Thyroid gland (tissue), 4 donors: ENCODE measurements at places on chromosomes 1 and 21. TPM values are rescaled to one million over a fixed set of nuclear protein-coding genes. Genes with fewer than 3 reads are reported as not detected.

Gene LDLRAD2
- total RNA-seq: not detected

Gene OR2L3
- total RNA-seq: not detected

Gene C2CD4D
- 0.29 TPM for total RNA-seq

Gene GAS5
- 625 TPM for total RNA-seq

DNA sequence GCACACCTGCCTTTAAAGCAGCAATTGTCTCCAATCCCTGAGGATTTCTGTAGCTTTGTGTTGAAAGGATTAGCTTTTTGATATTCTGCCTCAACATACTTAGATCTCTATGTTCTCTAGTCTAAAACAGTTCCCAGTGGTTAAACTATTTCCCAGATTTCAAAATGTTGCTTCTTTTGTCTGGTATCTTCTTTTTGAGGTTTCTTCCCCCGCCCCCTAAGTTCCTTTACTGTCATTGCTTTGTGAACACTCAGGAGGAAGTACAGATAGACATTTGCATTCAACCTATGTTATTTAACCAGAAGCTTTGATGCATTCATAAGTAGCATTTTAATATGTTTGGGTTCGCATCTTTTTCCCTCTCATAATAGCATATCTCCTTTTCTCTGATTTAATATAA, 33.5 kb downstream of the CYYR1 start:
- H3K27ac ChIP-seq: no peak overlapping the region
- DNase-seq: no peak

- H3K27ac ChIP-seq: no peak overlapping the region
- no peaks in the 10 kb centered on the region for H3K36me3 ChIP-seq
- H3K4me3 ChIP-seq: no peak overlapping the region
- H3K27me3 ChIP-seq: no peaks in the 10 kb centered on the region
- H3K4me1 ChIP-seq: peaks cover 3% of the 10 kb centered on the region
- DNase-seq: no peak
Measured at GRCh38 chr1:87620807-87621206, 292.1 kb downstream of the LMO4 start.

DNA sequence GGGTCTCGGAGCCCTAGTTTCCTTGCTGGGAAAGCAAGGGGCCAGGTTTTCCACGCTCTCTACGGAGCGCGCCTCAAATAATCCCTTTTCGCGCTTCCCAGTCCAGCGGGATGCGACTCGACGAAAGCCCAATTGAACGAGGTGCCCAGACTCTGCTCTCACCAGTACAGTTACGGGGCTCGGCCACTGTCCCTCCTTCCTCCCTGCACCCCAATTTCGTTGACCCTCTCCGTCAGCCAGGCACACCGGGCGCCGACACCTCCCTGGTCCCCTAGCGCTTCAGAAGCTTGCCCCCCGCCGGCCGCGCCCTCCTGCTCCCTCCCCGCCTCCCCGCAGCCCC, 389 bp downstream of the SEMA6C start:
- no peaks in the 10 kb centered on the region for H3K27me3 ChIP-seq
- H3K36me3 ChIP-seq: no peaks in the 10 kb centered on the region
- no peak for DNase-seq
- H3K4me3 ChIP-seq: peak overlapping the region; percentile 54
- H3K4me1 ChIP-seq: peaks cover 20% of the 10 kb centered on the region

Gene CRP
- total RNA-seq: not detected

GRCh38 chr21:35831230-35831629, 229.1 kb downstream of the SETD4 start:
- H3K4me1 ChIP-seq: no peaks in the 10 kb centered on the region
- H3K36me3 ChIP-seq: no peaks in the 10 kb centered on the region
- H3K27ac ChIP-seq: no peak overlapping the region
- no peak overlapping the region for H3K4me3 ChIP-seq
- H3K27me3 ChIP-seq: no peaks in the 10 kb centered on the region

Gene CADM3
- total RNA-seq: 0.73 TPM

DNA sequence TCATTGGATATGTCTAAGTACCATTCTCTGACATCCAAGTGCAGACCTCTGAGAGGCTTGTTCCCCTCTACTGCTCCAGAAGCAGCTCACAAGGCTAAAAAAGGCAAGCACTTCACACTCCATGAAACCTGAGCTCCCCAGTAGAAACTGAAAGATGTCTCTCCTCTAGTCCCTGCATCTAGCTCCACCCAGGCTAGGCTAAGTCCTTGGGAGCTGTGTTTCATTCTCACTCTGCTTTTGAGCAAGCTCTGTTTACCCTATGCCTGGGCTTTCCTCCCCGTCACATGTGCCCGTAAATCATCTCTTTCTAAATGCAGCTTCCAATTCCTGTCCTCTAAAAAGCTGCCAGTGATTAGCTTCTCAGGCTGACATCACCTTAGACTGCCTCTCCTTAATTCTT, 39.0 kb downstream of the LRRC71 start:
- H3K4me3 ChIP-seq: no peak overlapping the region
- H3K27me3 ChIP-seq: no peaks in the 10 kb centered on the region
- no peak overlapping the region for H3K27ac ChIP-seq
- no peaks in the 10 kb centered on the region for H3K4me1 ChIP-seq

DNA sequence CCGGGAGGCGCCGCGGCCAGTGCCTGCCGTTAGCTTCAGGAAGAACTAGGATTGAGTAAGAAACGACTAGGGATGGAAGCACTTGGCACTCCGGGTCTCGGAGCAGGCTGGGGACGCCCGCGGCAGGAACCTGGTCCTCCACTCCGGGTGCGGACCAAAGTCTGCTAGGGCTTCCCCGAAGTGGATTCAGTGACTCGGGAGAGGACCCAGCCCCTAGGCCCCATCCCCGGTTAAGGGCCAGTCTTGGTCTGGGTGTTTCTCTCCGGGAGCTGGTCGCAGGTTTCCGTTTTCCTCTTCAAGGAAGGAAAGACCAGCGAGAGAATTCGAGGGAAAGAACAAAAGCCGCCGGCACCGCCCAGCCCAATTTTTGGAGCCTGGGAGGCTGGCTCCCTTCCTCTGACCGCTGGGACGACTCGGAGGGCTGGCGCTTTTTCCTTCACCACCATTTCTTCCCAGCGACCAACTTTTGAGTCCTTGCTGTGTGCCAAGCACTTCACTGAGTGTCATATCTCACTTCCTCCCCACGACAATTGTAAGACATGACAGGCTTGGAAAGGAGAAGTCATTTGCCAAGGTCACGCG, 16.8 kb upstream of the STMN1 start:
- peak; percentile 20 for DNase-seq
- no peaks in the 10 kb centered on the region for H3K27me3 ChIP-seq
- H3K4me1 ChIP-seq: no peaks in the 10 kb centered on the region
- H3K4me3 ChIP-seq: peak overlapping the region; percentile 74
- no peaks in the 10 kb centered on the region for H3K36me3 ChIP-seq

Gene F11R
- 81.4 TPM for total RNA-seq
